ENCODE measurements at places on chromosomes 2 and 18.

DNA sequence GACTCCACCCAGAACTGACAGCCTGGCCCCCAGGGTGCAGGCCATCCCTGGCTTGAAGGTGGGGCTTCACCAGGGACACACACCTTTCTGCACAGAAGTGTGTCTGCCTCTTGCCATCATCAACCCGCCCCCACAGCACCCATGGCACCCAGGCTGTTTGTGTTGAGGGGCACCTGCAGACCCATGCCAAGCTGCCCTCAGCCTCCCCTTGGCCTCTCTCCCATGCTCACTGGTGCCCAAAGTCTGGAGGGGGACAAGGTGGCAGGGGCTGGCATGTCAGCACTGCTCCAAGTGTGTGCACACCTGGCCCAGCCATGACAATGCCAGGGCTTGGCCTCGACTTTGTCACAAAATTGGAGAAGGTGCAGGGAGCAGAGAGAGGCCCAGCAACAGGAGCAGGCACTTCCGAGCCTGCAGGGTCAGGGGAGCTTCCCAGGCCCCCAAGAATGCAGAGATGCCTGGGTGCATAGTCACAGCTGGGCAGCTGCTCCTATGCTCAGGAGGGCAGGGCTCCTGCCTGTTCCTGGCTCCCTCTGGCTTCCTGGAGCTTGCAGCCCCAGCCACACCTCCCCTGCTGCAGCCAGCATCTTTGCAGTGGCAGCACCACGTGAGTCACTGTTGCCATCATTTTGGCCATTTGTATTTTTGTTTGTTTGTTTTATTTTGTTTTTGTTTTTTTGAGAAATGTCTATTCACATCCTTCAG lies 280.6 kb upstream of the UBE2E3 start:
- DNase-seq: no peak

DNA sequence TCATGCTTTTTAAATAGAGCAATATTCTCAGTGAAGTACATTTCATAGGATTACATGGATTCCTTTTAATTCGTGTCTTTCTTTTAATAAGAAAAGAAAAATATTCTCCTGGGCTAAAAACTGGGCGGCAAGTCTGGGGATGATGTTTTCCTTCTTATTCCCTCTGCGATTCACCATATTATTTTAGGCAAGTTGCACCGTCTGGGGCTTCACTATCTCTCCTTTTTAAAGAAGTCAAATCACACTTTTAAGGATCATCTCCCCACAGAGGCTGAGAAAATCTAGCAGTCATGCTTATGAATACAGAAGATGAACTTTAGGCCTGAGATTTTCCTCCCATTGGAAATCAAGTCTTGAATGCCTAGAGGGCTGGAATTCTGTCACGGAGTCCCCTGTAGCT lies 104.1 kb downstream of the COPS8 start:
- DNase-seq: no peak

DNA sequence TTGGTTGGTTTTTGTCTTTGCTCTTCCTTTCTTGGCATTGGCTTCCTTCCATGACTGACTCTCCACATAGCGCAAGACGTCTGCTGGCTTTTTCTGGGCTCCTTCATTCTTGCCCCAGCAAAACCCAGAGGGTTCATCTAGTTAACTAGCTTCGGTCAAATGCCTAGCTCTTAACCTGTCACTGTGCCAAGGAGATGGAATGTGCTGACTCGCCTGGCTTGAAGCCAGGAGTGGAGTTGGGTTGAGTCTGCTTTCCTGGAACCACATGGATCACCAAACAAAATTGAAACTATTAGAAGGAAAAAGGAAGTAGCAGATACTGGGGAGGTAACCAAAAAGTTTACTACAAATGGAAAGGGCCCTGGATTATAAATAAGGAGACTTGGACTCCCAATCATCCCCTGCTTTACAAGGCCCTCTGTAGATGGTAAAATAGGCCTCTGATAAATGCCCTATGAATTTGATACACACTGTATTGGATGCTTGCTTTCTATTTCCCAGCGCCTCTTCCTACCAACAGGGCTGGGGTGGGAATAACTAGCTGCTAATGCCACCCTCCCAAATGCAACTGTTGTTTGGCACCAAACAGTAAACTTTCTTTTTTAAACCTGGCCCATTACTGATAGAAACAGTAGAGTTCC lies 11.3 kb downstream of the MALT1 start:
- DNase-seq: no peak

GRCh38 chr2:208315081-208315788 lies 49.2 kb downstream of the PIKFYVE start:
- DNase-seq: no peak

- DNase-seq: no peak
Observed at GRCh38 chr2:100137866-100138570, 4.4 kb downstream of the AFF3 start.

GRCh38 chr2:120741571-120742561 lies 6.2 kb downstream of the GLI2 start:
- DNase-seq: peak; percentile 88

- DNase-seq: no peak
Observed at GRCh38 chr2:226611944-226612318, 187.7 kb downstream of the IRS1 start.

GRCh38 chr2:157324331-157324843 lies 1.2 kb downstream of the ERMN start:
- DNase-seq: no peak

- DNase-seq: no peak
Observed at GRCh38 chr18:59114160-59114559, 25.5 kb upstream of the SEC11C start.

DNA sequence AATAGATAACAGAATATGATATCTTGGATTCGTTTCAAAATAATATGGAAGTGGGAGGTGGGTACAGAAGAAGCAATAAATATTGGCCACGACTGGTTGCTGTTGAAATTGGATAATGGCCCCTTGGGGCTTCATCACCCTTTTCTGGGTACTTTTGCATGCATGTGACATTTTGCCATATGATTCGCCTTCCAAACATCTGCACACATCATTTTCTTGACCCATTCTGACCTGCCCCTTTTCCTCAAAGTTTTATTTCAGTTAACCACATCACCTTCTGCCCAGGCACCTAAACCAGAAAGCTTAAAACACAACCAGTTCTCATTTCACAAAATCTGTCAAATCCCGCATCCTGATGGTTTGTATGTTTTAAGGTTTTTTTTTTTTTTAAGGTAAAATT lies 116.7 kb upstream of the AGAP1 start:
- DNase-seq: no peak

- no peak for DNase-seq
Observed at GRCh38 chr2:238569507-238570195, 142.9 kb downstream of the ASB1 start.

DNA sequence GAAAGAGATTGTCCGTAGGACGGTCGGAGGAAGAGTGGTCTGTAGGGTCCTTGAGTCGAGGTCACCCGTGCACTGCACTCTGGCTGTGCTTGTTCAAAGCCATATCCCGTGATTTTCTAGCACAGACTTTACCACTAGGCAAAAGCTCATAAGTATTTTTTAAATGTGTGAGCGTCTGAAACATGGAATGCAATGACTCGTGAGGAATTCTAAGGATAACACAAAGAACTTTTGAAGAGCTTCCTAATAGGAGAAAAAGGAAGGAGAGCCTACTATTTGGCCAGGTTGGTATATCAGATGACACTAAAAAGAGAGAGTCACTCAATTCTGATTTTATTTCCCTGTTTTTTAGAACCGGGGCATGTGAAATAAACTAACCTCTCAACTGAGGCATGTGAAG lies 68.3 kb downstream of the CD28 start:
- DNase-seq: no peak

DNA sequence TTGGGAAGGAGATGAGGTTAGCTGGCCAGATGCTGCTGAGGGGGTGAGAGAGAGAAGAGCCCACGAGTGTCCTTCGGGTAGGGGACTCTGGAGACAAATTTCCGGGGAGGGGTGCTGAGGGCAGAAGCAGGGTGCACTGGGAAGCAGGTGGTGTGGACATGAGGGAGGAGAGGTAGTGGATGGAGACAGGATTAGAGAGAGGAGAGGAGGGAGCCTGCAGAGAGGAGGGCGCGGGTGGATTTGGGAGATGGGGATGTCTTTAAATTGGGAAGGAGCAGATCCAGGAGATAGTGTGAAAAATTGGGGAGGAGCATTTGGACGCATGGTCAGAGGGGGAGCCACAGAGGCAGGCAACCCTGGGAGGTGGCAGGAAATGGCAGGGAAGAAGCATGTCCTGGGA lies 154.7 kb downstream of the DYSF start:
- DNase-seq: no peak

DNA sequence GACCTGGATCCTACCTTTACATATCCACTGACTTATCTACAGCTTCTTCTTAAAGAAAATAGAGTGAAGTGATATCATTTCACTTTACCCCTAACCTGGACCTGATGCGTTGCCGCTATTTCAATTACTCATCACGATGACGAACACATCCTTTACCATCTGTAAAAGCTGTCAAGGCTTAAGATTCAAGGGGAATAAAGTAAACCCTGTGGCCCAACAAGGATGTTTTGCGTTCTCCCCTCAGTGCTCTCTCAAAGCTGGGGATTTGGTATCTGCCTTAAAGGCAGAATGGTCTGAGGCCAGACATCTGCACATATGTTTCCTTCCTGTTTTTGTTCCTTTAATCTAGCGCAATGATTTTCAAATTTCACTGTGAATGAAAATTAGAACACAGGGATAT lies 100.1 kb upstream of the KLF7 start:
- no peak for DNase-seq

DNA sequence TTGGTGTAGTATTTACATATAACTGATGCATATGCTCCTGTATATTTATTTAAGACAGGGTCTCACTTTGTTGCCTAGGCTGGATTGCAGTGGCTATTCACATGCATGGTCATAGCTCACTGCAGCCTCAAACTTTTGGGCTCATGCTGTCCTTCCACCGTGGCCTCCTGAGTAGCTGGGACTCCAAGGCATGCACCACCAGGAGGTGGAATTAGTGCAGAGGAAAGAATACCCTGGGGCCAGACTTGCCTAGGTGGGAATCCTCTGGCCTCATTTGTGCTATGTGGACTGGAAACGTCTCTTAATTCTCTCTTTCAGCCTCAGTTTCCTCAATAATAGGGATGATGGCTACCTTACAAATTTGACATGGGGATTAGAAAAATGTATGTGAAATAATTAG lies 2.3 kb downstream of the CEP192 start:
- DNase-seq: no peak

GRCh38 chr2:178420463-178420999 lies 30.4 kb downstream of the PRKRA start:
- no peak for DNase-seq

GRCh38 chr2:26245231-26245732 lies 543 bp downstream of the HADHB start:
- no peak for DNase-seq

GRCh38 chr2:71449343-71449742 lies 4.0 kb upstream of the DYSF start:
- DNase-seq: no peak

DNA sequence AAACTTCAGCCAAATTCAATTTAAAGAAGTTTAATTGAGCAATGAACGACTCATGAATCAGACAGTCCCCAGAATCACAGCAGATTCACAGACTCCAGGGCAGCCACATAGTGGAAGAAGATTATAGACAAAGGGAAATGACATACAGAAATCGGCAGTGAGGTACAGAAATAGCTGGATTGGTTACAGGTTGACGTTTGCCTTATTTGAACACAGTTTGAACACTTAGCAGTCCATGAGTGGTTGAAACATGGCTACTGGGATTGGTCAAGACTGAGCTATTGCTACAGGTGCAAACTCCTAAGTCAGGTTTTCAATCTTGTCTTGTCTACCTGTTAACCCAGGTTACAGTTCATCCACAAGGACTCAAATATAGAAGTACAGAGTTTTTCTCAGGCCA lies 169.6 kb downstream of the DLGAP1 start:
- DNase-seq: no peak

DNA sequence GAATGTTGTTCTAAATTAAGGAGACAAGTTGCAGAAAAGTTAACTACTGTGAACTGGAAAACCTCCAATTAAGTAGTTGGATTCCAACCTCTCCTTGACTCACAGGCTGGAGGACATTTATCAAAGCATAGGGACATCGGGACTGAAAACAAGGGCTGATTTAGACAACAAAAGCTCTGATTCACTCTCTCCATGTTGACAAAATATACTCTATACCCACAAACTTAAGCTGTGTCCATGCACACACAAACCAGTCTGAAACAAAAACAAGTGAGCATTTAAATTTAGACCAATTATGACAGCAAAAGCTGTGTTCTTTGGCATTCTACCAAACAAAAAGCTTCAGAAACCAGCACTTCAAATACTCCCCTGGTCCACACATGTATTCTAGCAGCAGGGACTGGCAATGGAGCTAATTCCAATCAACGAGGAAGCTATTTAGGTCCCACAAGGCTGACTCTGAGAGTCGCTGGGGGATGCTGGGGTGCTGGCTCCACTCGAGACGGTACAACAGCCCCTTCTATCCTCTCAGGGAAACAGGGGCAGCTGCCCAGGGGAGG lies 71.4 kb downstream of the NXPH2 start:
- DNase-seq: peak; percentile 44

GRCh38 chr2:20524412-20525040 lies 77.7 kb downstream of the RHOB start:
- DNase-seq: no peak

GRCh38 chr2:42492691-42493467 lies 903 bp downstream of the KCNG3 start:
- peak; percentile 73 for DNase-seq

GRCh38 chr2:25218100-25218499 lies 49.7 kb upstream of the POMC start:
- no peak for DNase-seq

DNA sequence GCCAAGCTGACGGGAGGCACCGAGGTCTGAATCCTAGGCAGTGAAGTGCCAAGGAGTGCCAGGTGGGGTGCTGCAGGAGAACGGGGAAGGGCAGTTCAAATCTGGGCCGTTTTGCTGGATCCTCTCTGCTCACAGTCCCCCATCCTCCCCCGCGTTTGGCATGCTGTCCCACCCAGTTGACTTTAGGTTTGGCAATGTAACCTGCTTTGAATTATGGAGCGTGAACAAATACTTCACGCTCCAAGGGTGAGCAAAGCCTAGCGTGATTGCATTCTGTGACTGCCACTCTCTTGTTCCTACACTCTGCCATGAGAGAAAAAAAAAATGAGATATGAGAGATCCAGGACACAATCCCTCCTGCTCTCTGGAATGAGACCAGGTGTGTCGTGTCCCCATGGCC lies 381.9 kb downstream of the ZNF516 start:
- no peak for DNase-seq

DNA sequence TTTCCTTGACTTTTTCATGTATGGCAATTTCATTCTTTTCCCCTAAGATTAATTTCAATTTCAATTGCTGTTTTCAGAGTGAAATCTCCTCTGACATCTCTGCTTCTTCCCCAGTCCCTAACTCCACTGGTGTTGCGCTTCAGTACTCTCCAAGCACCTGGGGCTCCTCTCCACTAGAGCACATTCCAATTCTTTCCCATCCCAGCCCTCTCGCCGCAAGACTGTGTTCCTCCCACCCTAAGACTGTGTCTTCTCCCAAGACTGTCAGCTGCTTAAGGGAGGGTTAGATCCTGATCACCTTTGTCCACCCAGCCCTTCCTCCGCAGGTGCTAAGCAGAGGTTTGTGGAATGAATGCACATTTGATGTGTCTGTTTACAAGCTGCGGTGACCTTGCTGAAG lies 255.7 kb upstream of the CCDC68 start:
- DNase-seq: no peak
